ENCODE measurements at places on chromosomes 3 and 15.

- no peak overlapping the region for H3K27ac ChIP-seq
- no peaks in the 10 kb centered on the region for H3K36me3 ChIP-seq
- DNase-seq: no peak
Measured at GRCh38 chr3:125351152-125351551, 24.0 kb downstream of the ZNF148 start.

GRCh38 chr15:27238209-27238608 lies 267.2 kb downstream of the GABRG3 start:
- H3K4me3 ChIP-seq: no peak overlapping the region
- no peaks in the 10 kb centered on the region for H3K36me3 ChIP-seq
- H3K4me1 ChIP-seq: no peaks in the 10 kb centered on the region
- no peaks in the 10 kb centered on the region for H3K27me3 ChIP-seq
- H3K27ac ChIP-seq: no peak overlapping the region

GRCh38 chr3:99240700-99241099 lies 339.2 kb upstream of the DCBLD2 start:
- no peak overlapping the region for H3K4me3 ChIP-seq
- DNase-seq: no peak
- no peaks in the 10 kb centered on the region for H3K27me3 ChIP-seq

GRCh38 chr15:88649286-88649733 lies 10.5 kb downstream of the ISG20 start:
- H3K4me3 ChIP-seq: no peak overlapping the region
- no peaks in the 10 kb centered on the region for H3K4me1 ChIP-seq
- no peaks in the 10 kb centered on the region for H3K27me3 ChIP-seq
- no peak overlapping the region for H3K27ac ChIP-seq
- H3K36me3 ChIP-seq: no peaks in the 10 kb centered on the region
- no peak for DNase-seq
